ENCODE measurements at places on chromosomes 3 and 15. TPM values are rescaled to one million over a fixed set of nuclear protein-coding genes. Genes with fewer than 3 reads are reported as not detected.

Gene CCR2
- total RNA-seq, result 37.9 TPM

Gene TF
- total RNA-seq, result 0.91 TPM

Gene THRB
- not detected for total RNA-seq

Gene PLSCR2
- not detected for total RNA-seq

Gene SATB1
- 233 TPM for total RNA-seq

Gene SNTN
- not detected for total RNA-seq

Gene ONECUT1
- total RNA-seq, result not detected

Gene TERC
- 17.4 TPM for total RNA-seq

Gene MYH15
- 0.35 TPM for total RNA-seq

Gene CDC25A
- 39.4 TPM for total RNA-seq

Gene STAC
- total RNA-seq, result not detected

Gene GOLGA8J
- 1.1 TPM for total RNA-seq

Gene OCA2
- total RNA-seq, result not detected

Gene ATP8B4
- 98.3 TPM for total RNA-seq

Gene VEPH1
- total RNA-seq, result not detected

Gene CAPN3
- total RNA-seq, result 4.6 TPM

Gene NCEH1
- 8.8 TPM for total RNA-seq

Gene DNAH1
- 26.5 TPM for total RNA-seq

Gene TATDN2
- 60.2 TPM for total RNA-seq

Gene ELP6
- 48.8 TPM for total RNA-seq

Gene GOLGA8G
- not detected for total RNA-seq

Gene THAP10
- 0.47 TPM for total RNA-seq

Gene TM4SF1
- total RNA-seq, result not detected

Gene MUSTN1
- 3.0 TPM for total RNA-seq

Gene STRIT1
- not detected for total RNA-seq

Gene NEIL1
- total RNA-seq, result 1.0 TPM

Gene DPPA4
- total RNA-seq, result not detected

Gene LDHAL6B
- not detected for total RNA-seq

Gene PPARG
- total RNA-seq, result 0.18 TPM

Gene GPR62
- total RNA-seq, result not detected

Gene TMEM45A
- 0.26 TPM for total RNA-seq

Gene NAALADL2
- not detected for total RNA-seq

Gene FANCD2OS
- total RNA-seq, result not detected
